ENCODE measurements at places on chromosomes 13 and 19.

DNA sequence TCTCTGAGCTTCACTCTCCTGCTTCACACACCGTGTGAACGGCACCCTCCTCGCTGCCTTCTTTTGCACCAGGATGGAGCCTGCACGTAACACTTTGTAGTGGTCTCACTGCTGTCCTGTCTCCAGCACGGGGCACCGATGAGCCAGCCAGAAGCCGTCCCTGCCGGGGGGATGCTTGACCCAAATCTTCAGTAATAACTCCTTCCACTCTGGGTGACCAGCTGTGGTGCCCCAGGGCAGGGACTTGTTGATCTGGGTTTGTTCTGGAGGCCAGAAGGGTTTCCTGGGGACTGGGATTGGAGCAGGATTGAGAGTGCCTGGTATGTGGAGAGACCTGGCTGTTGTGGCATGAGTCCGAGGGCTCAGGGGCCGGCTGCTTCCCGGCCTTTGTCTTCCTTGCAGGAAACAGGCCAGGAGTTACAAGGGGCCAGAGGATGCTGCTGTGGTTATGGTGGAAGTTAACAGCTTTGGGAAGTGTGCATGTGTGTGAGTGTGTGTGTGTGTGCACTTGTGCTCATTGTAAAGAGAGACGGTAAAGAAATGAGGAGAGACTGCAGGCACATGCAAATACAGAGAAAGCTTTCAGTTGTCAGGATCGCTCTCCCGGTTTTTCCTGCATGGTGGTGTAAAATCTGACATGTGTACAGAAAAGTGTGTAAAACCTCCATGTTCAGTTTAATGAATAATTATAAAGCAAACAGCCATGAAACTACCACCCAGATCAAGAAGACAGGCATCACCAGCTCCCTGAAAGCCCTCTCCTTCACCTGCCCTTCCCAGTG lies 18.9 kb downstream of the PAK4 start:
- no peak for DNase-seq

DNA sequence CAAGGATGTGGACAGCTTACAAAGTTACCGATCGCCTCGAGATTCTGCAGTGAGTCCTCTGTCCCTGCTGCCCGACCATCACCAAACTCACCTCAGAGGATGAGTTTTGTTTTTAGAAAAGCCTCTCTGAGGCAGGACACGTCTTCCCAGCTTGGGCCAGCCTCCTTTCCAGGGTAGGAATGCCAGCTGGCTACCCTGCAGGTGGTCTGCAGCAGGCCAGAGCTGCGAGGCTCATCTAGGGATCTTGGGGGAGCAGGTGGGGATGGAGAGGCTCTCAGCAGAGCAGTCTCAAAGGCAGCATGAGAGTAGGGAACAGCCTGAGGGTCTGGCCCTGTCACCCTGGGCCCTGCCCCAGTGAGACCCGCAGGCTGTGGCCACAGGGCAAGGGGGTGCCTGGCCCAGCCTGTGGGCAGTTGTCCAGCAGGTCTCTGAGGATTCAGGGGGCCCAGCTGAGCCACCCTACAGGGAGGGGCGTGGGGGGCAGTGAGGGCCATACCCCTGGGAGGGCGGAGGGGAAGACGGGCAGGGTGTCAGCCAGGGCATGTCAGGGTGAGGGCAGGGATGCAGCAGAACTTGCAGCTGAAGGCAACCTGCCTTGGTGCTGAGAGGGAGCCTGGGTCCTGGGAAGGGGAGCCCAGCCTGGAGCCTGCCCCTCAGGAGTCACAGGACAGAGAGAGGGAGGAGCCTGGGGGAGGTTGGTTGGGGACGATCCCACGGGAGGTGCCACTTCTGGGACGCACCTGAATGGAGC lies 57.3 kb upstream of the TPM4 start:
- no peak for DNase-seq

DNA sequence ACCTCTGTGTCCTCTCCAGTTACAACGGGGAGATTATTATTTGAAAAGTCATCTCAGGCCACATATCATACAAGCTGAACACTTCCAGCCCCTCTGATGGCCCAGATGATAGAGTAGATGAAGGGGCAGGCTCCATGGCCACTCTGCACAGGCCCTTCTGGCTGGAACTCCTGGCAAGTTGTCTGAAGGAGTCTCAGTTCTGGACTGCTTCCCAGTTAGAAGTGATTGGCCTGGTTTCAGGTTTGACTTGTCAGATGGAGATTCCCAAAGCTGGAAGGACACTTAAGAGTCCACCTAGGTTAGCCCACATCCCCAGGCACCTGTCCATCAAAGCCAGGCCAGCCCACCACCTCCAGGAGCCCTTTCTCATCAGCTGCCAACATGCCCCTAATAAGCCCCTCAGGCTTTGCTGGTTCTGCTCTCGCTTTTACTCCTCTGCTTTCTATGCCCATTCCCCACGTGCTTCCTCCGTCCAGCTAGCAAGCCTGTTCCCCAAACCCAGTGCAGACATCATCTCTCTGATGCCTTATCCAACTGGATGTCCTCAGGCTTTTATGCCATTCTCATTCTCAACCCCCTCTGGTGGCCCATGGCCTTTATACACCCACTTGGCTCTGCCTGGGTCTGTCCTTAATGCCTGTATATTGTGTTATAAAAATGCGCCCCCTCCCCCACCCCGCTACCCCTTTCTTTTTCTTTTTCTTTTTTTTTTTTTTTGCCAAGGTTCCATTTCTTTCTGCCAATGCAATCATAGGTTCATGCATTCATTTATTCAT lies 56.5 kb downstream of the HSPH1 start:
- DNase-seq: no peak

DNA sequence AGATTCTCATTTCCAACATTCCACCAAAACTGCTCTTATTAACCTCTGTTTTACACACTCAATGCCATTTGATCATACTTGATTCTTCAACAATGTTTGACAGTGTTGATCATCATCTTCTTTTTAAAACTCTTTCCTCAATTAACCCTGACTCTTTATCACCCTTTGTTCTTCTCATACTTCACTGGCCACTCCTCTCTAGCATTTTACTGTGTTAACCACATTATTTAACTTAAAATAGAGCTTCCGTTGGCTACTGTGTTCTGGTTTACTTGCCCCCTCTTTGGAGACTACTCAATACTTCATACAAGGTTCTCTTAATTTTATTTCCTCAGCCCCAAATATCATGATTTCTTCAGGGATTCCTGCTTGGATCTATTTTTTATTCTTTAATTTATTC lies 121.1 kb upstream of the SPRY2 start:
- DNase-seq: no peak

- peak; percentile 12 for DNase-seq
Measured at GRCh38 chr13:29847501-29847983, 2.9 kb downstream of the UBL3 start.

GRCh38 chr13:76012091-76012721 lies 376.1 kb downstream of the LMO7 start:
- peak; percentile 22 for DNase-seq

GRCh38 chr19:54560881-54561385 lies 12.7 kb upstream of the LILRA2 start:
- DNase-seq: no peak

DNA sequence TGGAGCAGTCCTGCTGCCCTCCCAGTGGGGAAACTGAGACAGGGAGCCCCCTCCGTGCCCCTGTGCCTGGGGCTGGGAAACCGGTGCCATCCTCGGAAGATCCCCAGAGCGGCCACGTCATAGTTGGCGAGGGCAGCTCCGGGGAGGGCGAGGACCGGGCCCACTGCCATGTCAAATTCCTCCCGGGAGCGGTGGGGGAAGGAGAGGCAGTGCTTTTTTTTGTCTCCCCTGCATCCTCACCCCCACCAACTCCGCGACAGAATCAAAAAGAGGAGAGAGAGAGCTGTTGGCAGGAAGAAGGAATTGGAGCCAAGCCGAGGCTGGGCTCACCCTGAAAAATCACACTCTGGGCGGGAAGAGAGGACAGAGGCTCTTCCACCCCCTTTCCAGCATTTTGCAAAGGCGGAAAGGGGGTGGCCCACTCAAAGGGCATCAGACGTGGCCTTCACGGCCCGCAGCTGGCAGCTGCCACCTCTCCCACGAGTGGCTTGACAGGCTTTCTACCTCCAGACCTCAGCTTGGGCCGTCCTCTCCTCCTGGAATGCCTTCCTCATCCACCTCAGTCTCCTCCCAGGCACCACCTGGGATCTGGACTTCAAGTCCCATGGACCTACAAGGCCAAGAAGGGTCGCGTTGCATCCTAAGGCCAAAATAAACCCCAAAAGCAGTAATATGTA lies 19.6 kb upstream of the NFIC start:
- DNase-seq: peak; percentile 83

GRCh38 chr13:68190818-68191217 lies 960.7 kb upstream of the PCDH9 start:
- DNase-seq: no peak

GRCh38 chr19:13208672-13209483 lies 58.7 kb downstream of the IER2 start:
- peak; percentile 47 for DNase-seq

DNA sequence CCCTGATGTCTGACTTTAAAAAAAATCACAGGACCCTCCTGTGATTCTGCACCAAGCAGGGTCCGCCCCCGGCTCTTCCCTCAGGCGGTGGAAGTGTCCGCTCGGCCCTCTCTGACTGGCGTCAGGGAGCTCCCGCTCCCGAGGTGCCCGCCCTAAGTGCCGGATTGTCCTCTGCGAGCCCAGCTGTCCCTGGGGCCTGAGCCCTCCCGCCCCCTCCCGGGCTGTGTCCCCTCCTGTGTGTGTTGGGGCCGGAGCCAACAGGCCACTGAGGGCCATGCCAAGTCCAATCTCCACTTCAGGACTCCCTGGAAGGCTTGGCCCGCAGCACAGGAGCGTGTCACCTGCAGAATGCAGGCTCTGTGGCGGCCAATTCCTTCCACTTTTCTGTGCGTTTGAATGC lies 25.4 kb downstream of the MAP2K2 start:
- DNase-seq: no peak

DNA sequence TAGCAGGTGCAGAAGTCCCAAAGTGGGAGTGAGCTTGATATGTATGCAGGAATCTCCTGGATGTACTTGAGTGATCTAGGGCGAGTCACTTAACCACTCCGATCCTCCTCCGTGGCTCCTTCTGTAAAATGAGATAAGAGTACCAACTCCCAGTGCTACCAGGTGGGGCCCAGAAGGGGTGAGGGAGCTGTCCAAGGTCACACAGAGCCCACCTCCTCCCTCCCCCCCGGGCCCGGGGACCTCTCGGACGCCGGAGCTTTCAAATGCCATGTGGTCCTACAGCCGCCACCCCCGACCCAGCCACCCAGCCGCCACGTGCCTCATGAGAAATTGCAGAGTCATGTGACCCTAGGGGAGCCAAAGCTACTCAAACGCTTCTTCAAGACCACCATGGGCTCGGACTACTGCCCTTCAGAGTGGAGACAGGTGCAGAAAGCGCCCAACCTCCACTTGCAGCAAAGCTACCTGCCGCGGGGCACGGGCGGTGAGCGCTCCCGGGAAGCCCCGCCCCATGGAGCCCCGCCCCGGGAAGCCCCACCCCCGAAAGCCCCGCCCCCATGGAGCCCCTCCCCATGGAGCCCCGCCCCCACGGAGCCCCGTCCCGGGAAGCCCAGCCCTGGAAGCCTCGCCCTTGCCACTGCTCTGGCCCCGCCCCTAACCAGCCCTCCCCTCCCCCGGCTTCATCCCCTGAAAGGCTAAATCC lies 10.1 kb upstream of the ZNF358 start:
- peak; percentile 76 for DNase-seq

DNA sequence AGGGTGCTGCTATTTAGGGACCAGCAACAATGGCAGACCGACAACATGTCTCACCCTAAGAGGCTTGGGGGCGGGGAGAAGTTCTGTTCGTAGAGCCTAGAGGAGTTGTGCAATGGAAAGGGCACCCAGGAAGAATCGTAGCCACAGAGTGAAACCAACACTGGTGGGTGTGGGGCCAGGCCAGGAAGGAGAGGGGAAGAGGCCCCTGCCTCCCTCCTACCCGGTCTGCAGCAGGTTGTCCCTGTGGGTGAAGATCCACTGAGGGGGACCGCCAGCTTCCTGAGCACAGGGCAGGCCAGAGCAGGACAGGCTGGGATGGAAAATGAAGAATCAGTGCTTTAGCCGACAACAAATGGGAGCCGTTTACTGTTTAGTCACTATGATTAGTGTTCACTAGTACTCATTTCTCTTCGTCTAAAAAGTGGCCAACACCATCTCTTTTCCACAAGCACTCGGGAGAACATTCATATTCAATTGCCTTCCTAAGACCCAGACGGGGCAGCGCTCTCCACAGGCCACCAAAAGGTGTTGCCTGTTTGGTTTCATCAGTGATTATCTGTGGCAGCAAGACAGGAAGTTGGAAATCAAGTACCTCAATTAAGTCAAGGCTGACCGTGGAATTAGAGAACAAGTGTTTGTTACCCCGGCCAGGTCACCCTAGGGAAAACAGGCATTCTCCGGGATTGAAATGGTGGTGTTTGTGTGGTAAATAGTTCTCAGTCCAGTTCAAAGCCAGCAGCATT lies 1.1 kb upstream of the ATP11A start:
- DNase-seq: no peak

DNA sequence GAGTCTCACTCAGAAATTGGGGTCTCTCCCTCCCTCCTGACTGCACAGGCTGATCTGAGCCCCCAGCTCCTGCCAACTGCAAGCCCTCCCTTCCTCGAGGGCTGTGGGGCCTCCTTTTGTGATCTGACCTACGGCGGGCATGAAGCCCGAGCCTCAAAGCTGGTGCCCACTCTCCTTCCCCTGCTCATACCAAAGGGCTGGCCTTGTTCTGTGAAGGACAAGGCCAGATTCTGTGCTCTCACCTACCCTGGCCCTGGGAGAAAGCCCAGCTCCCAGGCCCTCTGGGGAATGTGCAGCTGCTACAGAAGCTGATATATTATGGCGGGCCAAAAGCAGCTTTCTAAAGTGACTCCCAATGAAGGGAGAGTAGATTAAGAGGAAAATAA lies 9.0 kb upstream of the ECH1 start:
- no peak for DNase-seq

DNA sequence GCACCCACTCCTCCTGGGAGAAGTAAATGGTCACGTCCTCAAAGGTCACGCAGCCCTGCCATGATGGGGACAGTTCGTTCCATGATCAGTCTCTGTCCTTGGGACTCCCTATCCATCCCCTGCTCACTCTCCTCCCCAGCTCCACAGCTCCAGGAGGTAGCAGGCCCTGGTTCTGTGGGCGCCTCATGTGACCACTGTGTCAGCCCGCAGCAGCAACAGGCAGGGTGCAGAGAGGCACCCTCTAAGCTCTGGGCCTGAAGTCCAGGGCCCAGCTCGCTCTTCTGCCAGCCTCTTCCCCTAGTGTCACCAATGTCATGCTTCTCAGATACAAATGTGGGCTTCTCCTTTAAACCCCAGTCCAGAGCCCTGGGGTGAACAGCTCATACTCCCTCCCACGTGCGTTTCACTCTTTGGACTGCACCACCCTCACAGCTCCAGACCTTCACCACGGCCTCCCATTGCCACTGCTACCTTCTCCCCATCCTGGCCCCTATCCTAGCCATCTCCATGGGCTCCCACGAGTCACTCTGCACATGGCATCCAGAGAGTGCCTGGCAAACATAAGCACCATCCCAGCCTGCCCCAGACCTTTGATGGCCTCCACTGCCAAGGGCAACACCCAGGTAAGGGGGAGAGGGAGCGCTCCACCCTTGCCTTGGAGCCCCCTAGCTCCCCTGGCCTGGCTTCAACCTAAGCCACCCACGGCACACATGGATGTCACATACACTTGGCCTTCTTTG lies 2.9 kb downstream of the ZNF792 start:
- no peak for DNase-seq

- DNase-seq: peak; percentile 56
Measured at GRCh38 chr13:49935171-49936074, 717 bp downstream of the SPRYD7 start.

GRCh38 chr13:48404952-48405351 lies 8.0 kb downstream of the LPAR6 start:
- DNase-seq: peak; percentile 14

All from AG20443 (cell line).